ENCODE measurements at places on chromosomes 4 and X.

DNA sequence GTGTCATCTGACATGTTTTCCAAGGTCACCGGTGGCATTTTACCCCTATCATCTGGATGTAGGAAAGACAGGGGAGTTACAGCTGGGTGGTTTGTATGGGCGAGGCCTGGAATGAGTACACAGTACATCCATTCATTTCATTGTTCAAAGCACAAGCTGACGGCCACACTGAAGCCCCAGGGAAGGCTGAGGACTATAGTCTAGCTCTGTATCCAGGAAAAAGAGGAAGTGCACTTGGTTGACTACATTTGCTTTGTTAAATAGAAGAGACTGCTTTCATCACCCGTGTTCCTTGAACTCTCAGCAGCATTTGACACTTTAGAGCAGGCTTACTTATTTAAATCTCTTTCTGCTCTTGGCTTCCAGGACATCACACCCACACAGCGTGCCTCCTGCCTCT, 1041.0 kb upstream of the TENM3 start:
- H3K27ac ChIP-seq = no peak overlapping the region
- no peaks in the 10 kb centered on the region for H3K36me3 ChIP-seq
- peaks cover 3% of the 10 kb centered on the region for H3K27me3 ChIP-seq
- no peak for DNase-seq
- no peak overlapping the region for H3K4me3 ChIP-seq

- no peak for DNase-seq
- peaks cover 35% of the 10 kb centered on the region for H3K36me3 ChIP-seq
- H3K4me3 ChIP-seq = no peak overlapping the region
- H3K27ac ChIP-seq = no peak overlapping the region
Measured at GRCh38 chr4:48844843-48845242, 14.0 kb downstream of the OCIAD1 start.

DNA sequence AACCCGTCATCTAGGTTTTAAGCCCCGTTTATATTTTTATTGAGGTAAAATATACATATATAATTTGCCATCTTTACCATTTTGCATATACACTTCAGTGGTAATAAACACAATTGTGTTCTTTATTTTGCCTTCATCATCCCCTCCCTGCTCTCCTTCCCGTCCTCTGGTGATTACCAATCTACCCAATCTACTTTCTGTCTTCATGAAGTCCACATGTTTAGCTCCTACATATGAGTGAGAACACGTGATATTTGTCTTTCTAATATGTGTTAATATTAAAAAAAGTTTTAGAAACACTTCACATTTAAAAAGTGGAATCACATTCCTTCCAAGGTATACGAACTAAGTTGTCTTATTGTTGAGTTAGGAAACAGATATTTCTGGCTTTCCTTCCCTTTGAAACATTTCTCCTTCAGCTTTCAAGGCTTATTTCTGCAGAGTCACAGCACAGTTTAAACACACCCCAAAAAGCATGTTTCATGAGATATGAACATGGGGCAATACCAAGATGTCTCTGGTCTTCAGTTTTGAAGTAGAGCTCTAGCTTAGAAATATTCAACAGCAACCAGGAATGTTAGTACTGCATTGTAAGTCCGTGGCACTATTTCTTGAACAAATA, 35.9 kb downstream of the GYPA start:
- H3K4me3 ChIP-seq = no peak overlapping the region
- no peak for DNase-seq
- no peaks in the 10 kb centered on the region for H3K27me3 ChIP-seq
- H3K27ac ChIP-seq = no peak overlapping the region

- H3K27ac ChIP-seq = no peak overlapping the region
- H3K27me3 ChIP-seq = peaks cover 4% of the 10 kb centered on the region
- H3K36me3 ChIP-seq = no peaks in the 10 kb centered on the region
- peak; percentile 26 for DNase-seq
Measured at GRCh38 chr4:103008875-103009729, 10.4 kb downstream of the SLC9B1 start.

DNA sequence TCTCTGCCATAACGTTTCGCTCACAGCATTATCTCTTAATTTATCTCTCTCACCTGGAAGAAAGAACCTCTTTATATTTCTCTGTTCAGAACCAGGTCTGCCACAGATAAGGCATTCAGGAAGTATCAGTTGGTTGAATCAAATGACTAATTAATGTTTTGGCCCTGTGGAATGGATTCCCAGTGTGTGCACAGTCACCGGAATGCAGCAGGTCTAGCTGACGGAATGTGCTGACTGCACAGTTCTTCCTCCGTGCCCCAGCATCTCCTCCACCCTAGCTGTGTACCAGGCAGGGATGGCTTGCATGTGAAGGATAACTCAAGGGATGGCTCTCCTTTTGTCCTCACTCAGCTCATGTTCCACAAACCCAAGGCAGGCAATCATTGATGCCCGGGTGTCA, 141.8 kb upstream of the MSX1 start:
- H3K27ac ChIP-seq = no peak overlapping the region
- no peaks in the 10 kb centered on the region for H3K4me1 ChIP-seq
- H3K27me3 ChIP-seq = peaks cover 2% of the 10 kb centered on the region
- H3K4me3 ChIP-seq = no peak overlapping the region
- DNase-seq = no peak
- H3K36me3 ChIP-seq = no peaks in the 10 kb centered on the region

GRCh38 chr4:57154191-57154590, 44.0 kb upstream of the IGFBP7 start:
- no peak overlapping the region for H3K4me3 ChIP-seq
- no peak for DNase-seq
- peak overlapping the region; percentile 76 for H3K27ac ChIP-seq
- no peaks in the 10 kb centered on the region for H3K36me3 ChIP-seq
- H3K4me1 ChIP-seq = peaks cover 11% of the 10 kb centered on the region

DNA sequence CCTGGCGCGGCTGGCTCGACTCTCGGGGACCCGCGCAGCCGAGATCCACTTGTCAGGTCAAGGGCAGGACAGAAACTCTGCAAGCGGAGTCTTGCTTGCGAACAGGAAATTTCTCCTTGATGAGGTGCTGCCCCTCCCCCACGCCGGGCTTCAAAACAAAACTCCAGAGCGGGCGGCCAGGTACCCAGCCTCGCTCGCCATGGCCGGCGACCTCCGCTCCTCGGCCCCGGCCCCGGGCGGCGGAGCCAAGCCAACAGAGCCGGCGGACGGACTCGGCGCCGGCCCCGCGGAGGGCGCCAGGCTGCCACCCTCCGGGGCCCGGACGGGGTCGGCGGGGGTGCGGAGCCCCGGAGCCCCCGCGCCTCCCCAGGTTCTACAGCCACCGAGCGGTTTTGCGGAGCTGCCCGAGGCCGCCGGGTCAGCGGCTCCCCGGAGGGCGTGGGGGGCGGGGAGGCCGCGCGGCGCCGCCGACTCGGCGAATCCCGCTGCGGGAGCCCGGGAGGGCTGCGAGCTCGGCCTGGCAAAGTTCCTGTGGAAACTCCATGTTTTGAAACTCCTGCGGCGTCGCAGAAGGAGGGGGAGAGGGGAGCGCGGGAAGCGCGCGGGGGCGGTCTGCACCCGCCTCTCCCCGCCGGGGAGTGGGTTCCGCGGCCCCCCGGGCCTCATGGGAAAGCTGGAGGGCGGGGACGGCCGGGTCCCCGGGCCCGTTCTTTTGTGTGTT, 11.7 kb upstream of the BCOR start:
- H3K27ac ChIP-seq = no peak overlapping the region
- peaks cover 8% of the 10 kb centered on the region for H3K4me1 ChIP-seq
- peaks cover 7% of the 10 kb centered on the region for H3K27me3 ChIP-seq
- H3K36me3 ChIP-seq = no peaks in the 10 kb centered on the region

DNA sequence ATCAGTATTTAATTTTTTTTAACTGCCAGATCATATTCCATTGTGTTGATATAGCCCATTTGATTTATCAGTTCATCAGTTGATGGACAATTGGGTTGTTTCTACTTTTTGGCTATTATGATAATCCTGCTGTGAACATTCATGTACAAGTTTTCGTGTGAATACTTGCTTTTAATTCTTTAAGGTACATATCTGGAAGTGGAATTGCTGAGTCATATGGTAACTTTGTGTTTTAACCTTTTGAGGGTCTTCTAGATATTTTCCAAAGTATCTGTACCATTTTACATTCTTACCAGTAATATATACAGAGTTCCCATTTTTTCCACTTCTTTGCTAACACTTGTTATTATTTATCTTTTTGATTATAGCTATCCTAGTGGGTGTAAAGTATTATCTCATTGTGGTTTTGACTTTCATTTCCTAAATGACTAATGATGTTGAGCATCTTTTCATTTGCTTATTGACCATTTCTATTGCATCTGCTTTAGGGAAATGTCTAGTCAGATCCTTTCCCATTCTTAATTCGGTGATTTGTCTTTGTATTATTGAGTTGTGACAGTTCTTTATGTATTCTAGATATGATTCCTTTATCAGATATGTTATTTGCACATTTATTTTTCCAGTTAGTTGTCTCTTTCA, 75.2 kb upstream of the NUDT6 start:
- DNase-seq = no peak
- no peaks in the 10 kb centered on the region for H3K36me3 ChIP-seq
- no peak overlapping the region for H3K4me3 ChIP-seq
- no peak overlapping the region for H3K27ac ChIP-seq
- H3K27me3 ChIP-seq = peaks cover 2% of the 10 kb centered on the region
- no peaks in the 10 kb centered on the region for H3K4me1 ChIP-seq

GRCh38 chrX:49309401-49309981, 6.0 kb downstream of the GAGE10 start:
- DNase-seq = no peak
- peaks cover 10% of the 10 kb centered on the region for H3K4me1 ChIP-seq
- H3K27ac ChIP-seq = no peak overlapping the region
- H3K4me3 ChIP-seq = peak overlapping the region; percentile 51
- no peaks in the 10 kb centered on the region for H3K36me3 ChIP-seq

- H3K4me3 ChIP-seq = no peak overlapping the region
- DNase-seq = no peak
- no peak overlapping the region for H3K27ac ChIP-seq
- H3K27me3 ChIP-seq = no peaks in the 10 kb centered on the region
Measured at GRCh38 chr4:40613456-40613855, 16.2 kb downstream of the RBM47 start.

GRCh38 chrX:101442085-101442484, 34.1 kb downstream of the HNRNPH2 start:
- peaks cover 55% of the 10 kb centered on the region for H3K36me3 ChIP-seq
- H3K4me3 ChIP-seq = no peak overlapping the region
- no peaks in the 10 kb centered on the region for H3K4me1 ChIP-seq
- no peak for DNase-seq
- H3K27ac ChIP-seq = no peak overlapping the region
- H3K27me3 ChIP-seq = peaks cover 2% of the 10 kb centered on the region

GRCh38 chr4:48604041-48604440, 114.0 kb downstream of the ZAR1 start:
- peaks cover 1% of the 10 kb centered on the region for H3K27me3 ChIP-seq
- no peak for DNase-seq
- H3K36me3 ChIP-seq = peaks cover 11% of the 10 kb centered on the region
- no peak overlapping the region for H3K27ac ChIP-seq

DNA sequence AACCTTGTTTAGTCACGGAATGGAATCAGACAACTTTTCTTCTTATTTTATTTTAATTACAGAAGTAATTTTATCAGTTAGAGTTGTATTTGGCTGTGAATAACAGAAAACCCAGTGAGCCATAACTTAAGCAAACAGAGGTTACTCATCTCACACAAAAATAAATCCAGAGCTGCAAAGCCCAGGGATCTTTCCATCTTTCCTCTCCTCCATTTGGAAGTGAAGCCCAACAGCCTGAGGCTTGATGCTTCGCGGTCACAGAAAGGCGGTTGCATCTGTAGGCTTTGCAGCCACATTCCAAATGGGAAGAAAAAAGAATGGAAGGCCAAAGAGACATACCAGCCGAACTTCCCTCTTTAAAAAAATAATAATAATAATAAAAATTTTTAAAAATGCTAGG, 22.6 kb downstream of the CHRNA9 start:
- H3K4me1 ChIP-seq = no peaks in the 10 kb centered on the region
- no peak for DNase-seq
- no peak overlapping the region for H3K27ac ChIP-seq

GRCh38 chr4:125481334-125482045, 166.7 kb downstream of the FAT4 start:
- peaks cover 21% of the 10 kb centered on the region for H3K36me3 ChIP-seq
- DNase-seq = no peak
- H3K4me3 ChIP-seq = no peak overlapping the region
- H3K27me3 ChIP-seq = no peaks in the 10 kb centered on the region

DNA sequence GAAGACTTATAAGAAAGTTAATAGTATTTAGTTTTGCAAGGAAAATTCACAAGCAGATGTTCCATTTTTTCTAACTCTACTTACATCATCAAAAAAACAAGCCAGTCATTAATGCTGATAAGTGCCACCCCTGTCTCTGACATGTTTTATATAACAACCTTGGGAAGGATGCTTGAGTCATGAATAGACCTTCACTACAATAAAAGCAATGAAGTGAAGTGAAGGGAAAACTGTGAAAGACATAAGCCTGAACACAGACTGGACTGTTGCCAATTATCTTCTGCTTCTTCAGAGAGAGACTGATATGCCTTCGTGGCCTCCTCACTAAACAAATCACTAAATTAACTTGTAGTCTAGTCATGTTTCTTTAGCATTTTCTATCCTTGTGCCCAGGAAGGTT, 353.2 kb downstream of the PDHA2 start:
- no peak overlapping the region for H3K4me3 ChIP-seq
- DNase-seq = no peak
- H3K36me3 ChIP-seq = no peaks in the 10 kb centered on the region

- H3K27ac ChIP-seq = no peak overlapping the region
- no peak for DNase-seq
- no peaks in the 10 kb centered on the region for H3K36me3 ChIP-seq
- no peak overlapping the region for H3K4me3 ChIP-seq
- no peaks in the 10 kb centered on the region for H3K27me3 ChIP-seq
Measured at GRCh38 chr4:60812811-60813210, 387.3 kb upstream of the ADGRL3 start.

- no peaks in the 10 kb centered on the region for H3K36me3 ChIP-seq
- H3K27me3 ChIP-seq = no peaks in the 10 kb centered on the region
- H3K4me1 ChIP-seq = no peaks in the 10 kb centered on the region
- DNase-seq = peak; percentile 36
- no peak overlapping the region for H3K27ac ChIP-seq
Measured at GRCh38 chrX:29478336-29479069, 736.9 kb upstream of the MAGEB2 start.

DNA sequence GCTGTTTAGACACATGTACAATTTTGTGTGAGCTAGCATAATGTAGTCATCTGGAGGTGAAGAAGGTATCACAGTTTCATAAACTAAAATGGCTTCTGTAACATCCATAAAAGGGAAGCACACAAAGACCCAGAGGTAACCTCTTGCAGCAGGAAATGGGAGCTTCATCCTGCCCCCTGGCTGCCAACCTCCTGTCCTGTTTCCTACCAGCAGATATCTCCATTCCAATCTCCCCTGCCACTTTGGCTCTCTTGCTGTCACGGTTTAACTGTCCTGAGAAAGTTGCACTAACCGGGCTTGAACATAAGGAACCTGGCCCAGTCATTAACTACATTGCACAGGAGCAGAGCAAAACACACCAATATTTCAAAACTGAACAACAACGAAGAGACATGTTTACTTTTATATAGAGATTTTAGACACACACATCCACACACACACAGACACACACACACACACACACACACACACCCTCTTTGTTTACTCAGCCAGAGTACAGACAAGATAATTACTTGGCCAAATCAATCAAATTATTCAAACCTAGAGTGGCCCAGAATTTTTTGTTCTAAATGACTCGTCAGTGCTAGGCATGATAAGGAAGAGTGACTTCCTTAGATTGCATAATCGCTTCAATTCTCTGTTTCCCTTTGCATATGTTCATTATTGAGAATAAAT, 24.2 kb downstream of the MID2 start:
- peak; percentile 3 for DNase-seq
- H3K36me3 ChIP-seq = no peaks in the 10 kb centered on the region
- H3K4me1 ChIP-seq = peaks cover 12% of the 10 kb centered on the region
- H3K27ac ChIP-seq = peak overlapping the region; percentile 84
- H3K4me3 ChIP-seq = no peak overlapping the region
- peaks cover 4% of the 10 kb centered on the region for H3K27me3 ChIP-seq
